Omental fat pad (tissue), 4 donors: ENCODE measurements at places on chromosomes 2 and 18.

- DNase-seq, result no peak
Measured at GRCh38 chr18:48459465-48459864, 50.3 kb upstream of the ZBTB7C start.

DNA sequence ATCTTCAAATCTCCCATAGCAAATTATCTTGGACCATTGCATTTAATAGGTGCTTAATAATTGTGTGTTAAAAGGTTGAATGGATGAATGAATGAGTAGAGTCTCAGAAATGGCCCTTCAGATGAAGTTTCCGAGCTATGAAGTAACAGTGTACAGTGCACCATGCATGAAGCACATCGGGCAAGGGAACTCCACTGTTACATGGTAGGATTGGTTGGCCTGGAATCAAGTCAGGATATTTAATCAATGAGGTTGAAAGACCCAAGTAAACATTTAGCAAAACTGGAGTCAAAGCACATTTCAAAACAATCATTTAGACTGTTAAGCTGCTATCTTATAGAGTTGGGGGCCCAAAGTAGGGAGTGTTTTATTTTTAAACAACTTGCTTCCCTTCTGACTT is 80.0 kb downstream of the APOB start:
- no peak for DNase-seq

DNA sequence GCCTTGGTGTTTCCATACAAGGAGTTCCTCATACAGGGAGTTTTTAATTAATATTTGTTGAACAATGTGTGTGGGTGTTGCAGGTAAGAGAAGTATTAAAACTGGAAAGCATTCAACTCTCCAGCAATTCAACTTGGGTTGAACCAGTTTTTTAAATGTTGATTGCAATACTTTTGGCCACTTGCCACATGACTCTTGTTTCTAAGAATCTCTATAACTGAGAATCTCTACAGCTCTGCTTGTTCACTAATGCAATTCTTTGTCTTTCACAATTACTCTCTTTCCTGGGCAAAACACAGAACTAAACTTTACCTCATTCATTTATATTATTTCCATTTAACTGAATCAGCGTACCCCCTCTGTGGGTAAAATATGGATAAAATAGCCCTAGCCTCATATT is 429.4 kb downstream of the ARHGAP15 start:
- DNase-seq, result no peak

- no peak for DNase-seq
Measured at GRCh38 chr18:46621871-46622270, 35.1 kb downstream of the LOXHD1 start.

DNA sequence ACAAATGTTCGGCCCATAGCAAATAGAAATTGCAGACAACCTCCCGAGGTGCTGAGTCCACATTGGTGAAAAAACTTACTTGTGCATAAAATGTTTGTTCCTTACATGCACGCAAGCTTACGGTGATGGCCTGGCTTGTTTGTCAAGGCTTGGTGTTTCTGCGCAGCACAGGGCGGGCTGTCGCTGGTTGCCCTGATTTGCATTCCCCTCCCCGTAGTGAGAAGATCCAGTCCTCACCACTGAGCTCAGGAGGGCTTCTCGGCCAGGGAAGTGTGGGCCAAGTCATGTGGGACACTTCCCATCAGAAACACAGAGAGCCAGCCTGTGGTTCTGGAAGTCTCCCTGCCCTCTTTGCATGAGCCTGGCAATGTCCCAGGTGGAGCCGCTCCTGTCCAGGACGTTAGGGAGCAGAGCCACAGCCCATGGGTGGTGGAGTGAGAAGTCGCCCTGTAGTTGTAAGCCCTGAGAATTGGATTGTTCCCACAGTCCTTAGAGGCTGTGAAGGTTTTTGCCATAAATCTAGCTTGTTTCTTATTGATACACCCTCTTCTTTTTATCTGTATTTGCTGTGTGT is 152.7 kb downstream of the TWIST2 start:
- peak; percentile 7 for DNase-seq

DNA sequence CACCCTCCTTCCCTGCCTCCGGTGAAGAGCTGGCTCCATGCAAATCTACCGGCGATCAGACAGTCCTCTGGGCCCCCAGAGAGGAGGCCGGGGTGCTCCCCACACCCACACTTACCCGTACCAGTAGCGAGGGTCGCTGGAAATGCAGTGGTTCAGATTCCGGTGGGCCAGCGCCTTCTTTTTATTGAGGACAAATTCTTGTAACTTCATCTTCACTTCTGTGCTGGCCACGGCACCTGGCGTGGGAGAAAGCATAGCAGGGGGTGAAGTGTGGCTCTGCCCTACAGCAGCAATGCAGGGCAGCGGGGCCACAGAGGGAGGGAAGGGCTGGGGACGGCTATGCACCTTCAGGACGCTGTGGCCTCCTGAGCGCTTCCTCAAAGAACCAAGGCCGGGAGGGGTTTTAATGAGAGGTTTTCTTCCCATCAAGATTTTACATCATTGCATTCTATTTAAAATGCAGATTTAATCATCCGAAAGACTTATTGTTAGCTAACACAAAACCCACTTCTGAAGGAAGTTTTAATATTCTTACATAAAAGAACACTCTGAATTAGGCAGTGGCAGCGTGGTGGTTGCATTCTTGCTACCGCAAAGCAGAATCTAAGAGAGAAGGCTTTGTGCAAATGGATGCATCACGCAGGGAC is 237.0 kb downstream of the HDAC4 start:
- no peak for DNase-seq

DNA sequence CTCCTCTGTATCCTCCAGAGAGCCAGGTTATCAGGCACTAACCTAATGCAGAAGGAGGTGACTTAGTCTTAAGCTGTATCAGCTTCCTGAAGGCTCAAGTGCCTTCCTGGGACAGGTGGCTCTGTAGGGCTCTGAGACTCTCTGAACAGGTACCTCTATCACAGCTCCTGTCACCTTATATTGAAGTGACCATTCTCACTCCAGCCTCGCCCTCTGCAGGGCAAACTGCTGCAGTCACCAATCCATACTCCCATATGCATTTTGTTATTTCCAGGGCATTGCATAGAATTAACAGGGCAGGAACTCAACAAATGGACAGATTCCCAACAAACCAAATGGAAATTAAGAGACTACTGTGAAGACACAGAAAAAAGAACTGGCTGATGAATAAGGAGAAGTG is 203.0 kb upstream of the REV1 start:
- DNase-seq, result no peak

DNA sequence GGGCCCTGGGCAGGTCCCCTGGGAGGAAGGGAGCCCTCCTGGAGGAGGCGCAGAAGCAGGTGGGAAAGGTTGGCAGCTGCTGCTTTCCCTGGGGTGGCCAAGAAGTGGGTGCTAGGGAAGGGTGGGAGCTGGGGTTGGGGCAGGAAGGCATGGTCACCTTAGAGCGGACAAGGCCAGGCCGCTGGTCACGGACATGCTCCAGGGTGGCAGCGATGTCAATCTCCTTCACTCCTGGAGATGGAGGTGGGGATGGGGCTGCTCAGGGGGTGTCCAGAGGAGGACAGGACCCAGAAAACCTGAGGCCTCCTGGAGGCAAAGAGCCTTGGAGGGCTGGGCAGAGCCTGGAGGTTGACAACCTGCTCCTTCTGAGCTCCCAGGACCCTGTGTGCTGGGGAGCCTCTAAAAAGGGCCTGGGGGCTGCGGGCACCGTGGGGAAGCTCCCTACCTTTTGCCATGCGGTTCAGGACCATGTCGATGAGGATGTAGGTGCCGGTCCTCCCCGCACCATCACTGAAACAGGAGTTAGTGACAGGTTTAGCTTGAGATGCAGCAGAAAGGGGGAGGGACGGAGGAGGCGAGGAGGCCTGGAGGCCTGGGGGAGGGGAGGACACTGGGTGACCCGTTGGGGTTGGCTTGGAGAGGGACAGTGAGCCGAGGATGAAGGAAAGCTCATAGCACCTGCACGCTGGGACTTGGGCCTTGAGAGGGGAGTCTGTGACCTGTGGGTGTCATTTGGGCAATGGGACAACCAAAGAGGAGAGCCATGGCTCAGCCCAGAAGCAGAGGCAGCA is 11.4 kb downstream of the DNAJB2 start:
- no peak for DNase-seq

GRCh38 chr2:121577381-121577780 is 46.7 kb downstream of the RNU4ATAC start:
- no peak for DNase-seq

DNA sequence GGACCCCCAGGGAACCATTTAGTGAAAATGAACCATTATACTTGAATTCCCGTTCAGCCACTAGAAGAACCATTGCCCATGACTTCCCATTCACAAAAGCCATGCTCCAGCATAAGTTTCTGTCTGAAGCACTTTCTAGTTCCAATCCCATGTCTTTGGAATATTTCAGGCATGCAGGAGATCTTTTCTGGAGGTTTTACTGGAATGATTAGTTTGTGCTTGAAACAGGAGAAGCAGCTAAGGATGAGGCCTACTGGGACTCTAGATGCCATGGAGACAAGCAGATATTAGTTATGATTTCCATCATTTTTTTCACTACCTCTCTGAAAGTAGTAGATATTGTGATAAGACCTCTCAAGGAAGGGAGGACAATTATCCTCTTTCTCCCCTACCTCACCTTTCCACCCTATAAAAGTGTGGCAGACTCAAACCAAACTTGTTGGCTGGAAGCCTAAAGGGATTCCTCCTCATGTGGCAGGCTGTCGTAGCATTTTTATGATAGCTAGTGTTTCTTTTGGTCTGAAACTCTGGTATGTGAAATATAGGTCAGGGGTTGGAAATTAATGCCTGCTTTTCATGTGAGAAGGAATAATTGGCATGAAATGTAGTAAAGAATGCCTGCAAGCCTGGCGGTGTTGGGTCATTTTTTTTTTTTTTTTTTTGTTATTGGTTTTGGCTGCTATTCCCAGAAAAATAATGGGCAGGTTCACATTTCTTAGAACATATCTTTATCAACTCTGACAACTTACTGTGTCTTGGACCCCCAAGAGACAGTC is 29.3 kb upstream of the MMADHC start:
- no peak for DNase-seq

- no peak for DNase-seq
Measured at GRCh38 chr2:179692043-179692442, 169.4 kb downstream of the ZNF385B start.

GRCh38 chr2:128474962-128475361 is 156.3 kb upstream of the HS6ST1 start:
- no peak for DNase-seq

DNA sequence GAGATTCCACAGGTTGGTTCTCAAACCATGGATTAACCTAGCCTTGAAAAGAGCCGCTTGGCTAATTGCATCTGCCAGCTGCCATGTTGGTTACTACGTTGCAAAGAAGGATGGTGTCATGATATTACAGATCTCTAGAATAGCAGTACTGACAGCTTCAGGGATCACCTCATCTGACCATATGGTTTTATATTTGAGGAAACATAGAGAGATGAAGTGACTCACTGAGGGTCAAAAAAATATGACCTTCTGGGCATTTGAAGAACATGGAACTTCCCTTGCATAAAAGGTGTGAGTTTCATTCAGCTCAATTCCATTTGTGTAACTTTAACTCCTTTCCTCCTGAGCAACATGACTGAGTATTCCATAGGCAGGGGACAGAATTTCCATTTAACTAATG is 242.3 kb downstream of the SETBP1 start:
- no peak for DNase-seq

- DNase-seq, result no peak
Measured at GRCh38 chr2:236644067-236644466, 74.4 kb downstream of the ACKR3 start.

- no peak for DNase-seq
Measured at GRCh38 chr2:236979664-236980063, 106.0 kb upstream of the COPS8 start.

- no peak for DNase-seq
Measured at GRCh38 chr18:55440988-55441387, 147.0 kb downstream of the TCF4 start.

GRCh38 chr2:224709301-224709700 is 6.9 kb downstream of the CCDC195 start:
- DNase-seq, result no peak

GRCh38 chr2:42290005-42290404 is 71.0 kb downstream of the COX7A2L start:
- DNase-seq, result no peak
